ENCODE measurements at places on chromosomes 16 and 17.

DNA sequence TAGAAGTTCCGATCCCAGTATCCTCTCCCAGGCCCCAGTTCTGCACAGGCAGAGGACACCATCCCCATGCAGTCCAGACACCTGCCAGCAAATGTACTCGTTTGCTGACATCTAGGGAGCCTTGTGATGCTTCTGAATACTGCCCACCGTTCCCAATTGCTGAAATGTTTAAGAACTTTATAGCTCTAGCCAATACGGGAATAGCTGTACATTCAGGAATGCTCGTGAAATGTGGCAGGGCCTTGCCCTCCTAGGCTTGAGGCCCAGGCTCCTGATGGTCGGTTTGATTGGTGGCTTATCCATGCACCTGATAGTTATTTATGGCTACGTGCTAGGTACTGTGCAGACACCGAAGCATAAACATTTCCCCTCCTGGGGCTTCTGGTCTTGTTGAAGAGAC lies 255.5 kb downstream of the PRKCA start:
- DNase-seq: no peak

GRCh38 chr16:85286066-85286831 lies 174.0 kb upstream of the CIBAR2 start:
- no peak for DNase-seq

DNA sequence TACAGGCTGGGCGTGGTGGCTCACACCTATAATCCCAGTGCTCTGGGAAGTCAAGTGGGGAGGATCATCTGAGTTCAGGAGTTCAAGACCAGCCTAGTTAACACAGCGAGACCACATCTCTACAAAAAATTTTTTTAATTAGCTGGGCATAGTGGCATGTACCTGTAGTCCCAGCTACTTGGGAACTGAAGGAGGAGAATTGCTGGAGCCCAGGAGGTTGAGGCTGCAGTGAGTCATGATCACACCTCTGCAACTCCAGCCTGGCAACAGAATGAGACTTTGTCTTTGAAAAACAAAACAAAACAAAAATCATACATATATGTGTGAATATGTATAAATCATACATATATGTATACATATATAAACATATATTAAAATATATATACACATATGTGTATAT lies 54.1 kb upstream of the MARCHF10 start:
- DNase-seq: no peak

DNA sequence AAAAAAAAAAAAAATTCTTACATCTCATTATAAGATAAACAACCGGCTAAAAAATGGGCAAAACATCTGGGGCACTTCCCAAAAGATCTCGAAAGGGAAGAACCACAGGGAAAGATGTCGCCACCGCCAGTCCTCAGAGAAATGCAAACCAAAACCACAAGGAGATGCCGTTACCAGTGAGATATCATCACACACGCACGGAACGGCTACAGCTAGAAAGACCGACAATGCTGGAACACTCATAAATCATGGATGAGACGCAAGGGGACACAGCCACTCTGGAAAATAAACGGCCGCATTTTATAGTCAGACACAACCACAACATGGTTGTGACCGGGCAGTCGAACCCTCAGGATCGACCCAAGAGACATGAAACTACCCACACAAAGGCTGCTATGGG lies 24.5 kb downstream of the WDR45B start:
- no peak for DNase-seq

DNA sequence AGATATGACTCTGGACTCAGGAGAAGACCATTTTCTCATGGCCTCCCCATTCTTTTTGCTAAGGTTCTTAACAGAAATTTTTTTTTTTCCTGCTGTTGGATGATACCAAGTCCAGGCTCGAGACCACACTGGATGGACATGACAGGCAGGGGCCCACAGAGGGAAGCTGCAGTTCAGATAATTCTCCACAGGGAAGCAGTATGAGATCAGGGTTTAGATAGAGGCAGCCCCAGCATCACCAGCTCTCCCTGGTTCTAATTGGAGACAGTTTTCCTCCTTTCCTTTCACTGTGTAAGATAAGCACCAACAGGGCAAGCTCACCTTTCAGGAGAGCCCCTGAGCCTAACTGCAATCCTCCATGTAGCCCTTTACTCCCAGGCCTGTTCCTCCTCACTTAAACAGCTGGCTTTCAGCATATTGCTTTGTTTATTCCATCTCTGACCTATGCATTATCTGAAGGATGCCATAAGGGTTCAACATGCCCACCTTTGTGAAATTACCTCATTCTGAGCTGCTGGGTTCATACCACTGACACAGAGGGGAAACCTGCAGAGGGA lies 108.1 kb downstream of the SNX11 start:
- no peak for DNase-seq

GRCh38 chr17:65356536-65356935 lies 204.9 kb downstream of the AXIN2 start:
- DNase-seq: no peak

GRCh38 chr17:58379511-58379824 lies 27.5 kb upstream of the SUPT4H1 start:
- DNase-seq: no peak

- DNase-seq: no peak
These were observed 245.0 kb upstream of the CDH5 start for GRCh38 chr16:66121466-66121865.

DNA sequence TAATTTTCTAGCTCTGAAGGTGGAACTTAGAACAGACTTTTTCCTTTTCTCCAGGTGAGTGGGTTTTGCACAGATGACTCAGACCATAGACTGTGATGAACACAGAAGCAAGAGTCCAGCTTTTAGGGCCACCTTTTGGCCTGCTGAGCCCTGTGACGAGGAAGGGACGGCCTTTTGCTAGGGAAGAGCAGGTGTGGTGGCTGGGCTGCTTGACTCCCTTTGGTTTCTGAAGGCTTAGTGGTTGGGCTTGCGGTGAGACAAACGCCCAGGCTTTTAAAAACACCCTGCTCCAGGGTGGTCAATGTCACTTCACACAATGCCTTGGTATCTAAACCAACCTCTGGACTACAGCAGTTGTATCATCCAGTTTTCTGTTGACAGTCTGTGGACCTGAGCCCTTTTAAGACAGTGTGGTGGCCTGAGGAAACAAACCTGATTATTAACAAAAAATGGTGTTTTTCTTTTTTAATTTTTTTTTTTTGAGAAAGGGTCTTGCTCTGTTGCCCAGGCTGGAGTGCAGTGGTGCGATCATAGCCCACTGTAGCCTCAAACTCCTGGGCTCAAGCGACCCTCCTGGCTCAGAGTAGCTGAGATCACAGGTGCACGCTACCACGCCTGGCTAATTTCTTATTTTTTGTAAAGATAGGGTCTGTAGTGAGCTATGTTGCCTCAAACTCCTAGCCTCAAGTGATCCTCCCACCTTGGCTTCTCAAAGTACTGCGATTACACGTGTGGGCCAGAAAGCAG lies 134.0 kb downstream of the SNX29 start:
- no peak for DNase-seq

DNA sequence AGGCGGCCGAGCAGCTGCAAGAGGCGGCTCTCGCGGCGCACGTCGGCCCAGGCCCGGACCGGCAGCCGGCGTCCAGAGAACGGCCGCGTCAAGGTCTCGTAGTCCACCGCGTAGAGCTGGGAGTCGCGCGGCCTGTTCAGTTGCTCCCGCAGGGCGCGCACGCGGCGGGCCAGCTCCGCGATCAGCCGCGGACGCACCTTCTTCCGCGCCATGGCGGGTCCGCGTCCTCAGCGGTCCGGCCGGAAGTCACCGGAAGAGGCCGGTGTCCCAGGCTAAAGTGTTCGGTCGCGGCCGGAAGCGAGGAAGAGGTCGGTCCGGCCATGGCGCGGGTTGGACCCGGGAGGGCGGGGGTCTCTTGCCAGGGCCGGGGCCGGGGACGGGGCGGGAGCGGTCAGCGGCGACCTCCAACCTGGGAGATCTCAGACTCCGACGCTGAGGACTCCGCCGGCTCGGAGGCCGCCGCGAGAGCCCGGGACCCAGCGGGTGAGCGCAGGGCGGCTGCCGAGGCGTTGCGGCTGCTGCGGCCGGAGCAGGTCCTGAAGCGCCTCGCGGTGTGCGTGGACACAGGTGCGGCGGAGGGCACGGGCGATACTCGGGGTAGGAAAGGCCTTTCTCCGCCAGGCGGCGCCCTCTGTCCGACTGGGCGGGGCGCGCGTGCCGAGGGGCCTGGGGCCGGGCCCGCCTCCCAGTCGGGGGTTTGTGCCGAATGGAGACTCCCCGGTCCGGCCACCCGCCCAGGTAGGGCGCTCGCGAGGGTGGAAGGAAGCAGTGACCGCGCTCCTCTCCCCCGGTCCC lies at the start of gene MRPS34:
Gene MRPS34 (minus strand): TSS at position 227 of the 795 bp plus-strand sequence. CDS start 15 bp downstream, at position 212.
- no peak for DNase-seq

DNA sequence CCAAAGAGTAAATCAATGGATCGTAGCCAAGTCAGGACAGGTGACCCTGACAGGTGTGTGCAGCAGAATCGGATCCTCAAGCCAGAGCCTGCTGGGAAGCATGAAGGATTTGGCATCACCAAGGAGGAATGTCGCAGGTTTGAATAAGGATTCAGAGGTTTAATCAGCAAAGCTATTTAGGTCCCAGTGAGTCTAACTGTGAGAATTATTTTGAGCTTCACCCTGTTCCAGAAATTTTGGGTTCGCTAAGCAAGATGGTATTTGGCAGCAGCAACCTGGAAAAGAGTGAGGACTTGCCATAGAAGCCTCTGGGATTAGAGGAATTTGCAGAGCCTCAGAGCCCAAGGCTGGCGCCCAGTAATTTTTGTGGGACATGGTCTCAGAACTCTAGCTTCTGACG lies 173.0 kb downstream of the CCDC182 start:
- no peak for DNase-seq

DNA sequence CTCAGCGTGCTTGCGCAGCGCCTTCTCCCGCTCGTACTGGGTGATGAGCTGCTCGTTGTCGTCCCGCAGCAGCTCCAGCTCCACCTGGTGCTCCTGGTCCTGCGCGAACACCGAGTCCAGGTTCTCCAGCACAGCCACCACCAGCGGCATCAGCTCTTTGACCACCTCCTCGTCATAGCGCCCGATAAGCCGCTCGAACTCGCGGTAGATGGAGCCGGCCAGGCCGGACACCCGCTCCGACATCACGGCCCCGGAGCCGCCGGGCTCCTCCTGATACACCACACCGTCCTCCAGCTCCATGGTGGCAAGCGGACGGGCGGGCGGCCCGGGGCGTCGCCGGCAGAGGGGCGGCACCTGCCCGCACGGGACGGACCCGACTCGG lies 320 bp downstream of the SPAG9 start:
- DNase-seq: no peak

Data from vagina (tissue), 2 donors.